Gastroesophageal sphincter (tissue), 4 donors: ENCODE measurements at places on chromosomes 5 and 9. TPM values are rescaled to one million over a fixed set of nuclear protein-coding genes. Genes with fewer than 3 reads are reported as not detected.

- ATAC-seq, result peak; percentile 98
Measured at GRCh38 chr5:90409318-90410177, at the start of gene CETN3. Gene CETN3, minus strand, starts transcription at chr5:90409756. Its CDS starts 95 bp downstream, at chr5:90409661.

DNA sequence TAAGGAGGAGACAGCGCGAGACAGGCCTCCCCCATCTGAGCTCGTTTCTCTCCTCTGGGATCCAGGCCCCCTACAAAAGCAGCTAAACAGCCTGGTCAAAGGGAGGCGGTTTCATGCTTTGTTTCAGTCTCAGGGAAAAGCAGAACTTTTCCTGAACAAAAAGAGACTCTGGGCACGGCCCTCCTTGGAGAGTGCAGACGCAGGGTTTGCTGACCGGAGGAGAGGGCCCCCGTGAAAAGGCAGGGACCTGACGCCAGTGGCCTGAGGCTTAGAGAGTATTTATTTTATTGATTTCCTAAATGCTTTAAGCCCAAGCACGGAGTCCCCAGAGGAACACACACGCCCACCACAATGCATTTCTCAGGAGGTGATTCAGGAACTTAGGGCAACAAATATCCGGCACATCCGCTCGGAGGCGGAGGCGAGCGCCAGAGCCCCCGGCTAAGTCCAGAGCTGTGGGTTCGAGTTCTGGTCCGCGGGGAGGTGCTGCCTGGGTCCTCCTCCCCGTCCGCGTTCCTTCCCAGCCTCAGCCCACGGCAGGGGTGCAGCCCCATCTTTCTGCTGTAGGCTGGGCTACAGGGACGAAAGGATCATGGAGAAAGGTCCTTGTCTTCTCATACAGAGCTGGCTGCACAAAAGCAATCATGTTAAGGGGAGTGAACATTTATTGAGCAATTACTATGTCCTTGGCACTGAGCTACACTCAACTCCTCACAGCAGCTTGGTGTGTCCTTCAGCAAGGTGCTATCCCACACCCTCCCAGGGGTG lies 40.0 kb downstream of the PTGES start:
- no peak for ATAC-seq

- ATAC-seq, result no peak
Measured at GRCh38 chr9:101993771-101994170, 255.3 kb upstream of the GRIN3A start.

GRCh38 chr9:87827341-87827740 lies 55.3 kb upstream of the SPATA31E1 start:
- ATAC-seq, result no peak

DNA sequence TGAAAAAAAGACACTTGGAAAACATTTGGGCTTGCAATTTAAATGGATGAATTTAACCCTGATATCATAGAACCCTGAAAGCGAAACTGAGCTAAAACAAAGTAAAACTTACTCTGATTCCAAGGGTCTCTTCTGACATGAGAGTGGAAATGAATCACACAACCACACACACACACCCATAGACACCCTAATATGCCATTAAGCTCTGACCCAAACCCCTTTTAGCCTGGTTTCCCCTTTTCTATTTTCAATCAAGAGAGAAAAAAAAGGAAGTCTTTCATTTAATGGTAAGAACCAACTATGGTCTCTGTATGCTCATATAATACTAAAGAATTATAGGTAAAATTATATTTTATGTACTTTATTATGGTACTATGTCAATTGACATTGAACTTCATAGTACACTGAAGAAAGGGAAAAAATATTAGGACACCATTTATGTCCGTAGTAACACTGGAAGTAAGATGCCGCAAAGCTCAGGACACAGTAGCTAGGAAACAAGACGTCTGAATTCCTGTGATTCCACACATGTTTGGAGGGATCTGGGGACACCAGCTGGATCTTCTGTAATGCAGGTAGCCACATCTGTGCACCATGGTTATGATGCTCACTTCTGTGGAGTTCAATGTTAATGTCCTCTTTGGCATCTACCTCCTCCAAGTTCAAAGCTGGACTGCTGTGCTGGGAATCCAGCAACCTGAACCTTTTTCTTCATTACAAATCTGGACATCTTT lies 95.8 kb downstream of the PCSK1 start:
- ATAC-seq, result no peak

The CER1 gene
- total RNA-seq, result not detected

The SLC36A2 gene
- not detected for total RNA-seq

The PAEP gene
- total RNA-seq, result not detected

- no peak for ATAC-seq
Measured at GRCh38 chr5:151721812-151722391, 35.2 kb upstream of the SPARC start.

The PCDHGA8 gene
- 3.0 TPM for total RNA-seq

GRCh38 chr5:21823588-21823987 lies 1029.6 kb downstream of the CDH12 start:
- ATAC-seq, result no peak

The RETREG1 gene
- total RNA-seq, result 14.0 TPM

GRCh38 chr9:89592963-89593726 lies 11.7 kb upstream of the GADD45G start:
- no peak for ATAC-seq

The CAAP1 gene
- 14.7 TPM for total RNA-seq

The IL11RA gene
- total RNA-seq, result 31.8 TPM
